ENCODE measurements at places on chromosomes 6 and 20.

DNA sequence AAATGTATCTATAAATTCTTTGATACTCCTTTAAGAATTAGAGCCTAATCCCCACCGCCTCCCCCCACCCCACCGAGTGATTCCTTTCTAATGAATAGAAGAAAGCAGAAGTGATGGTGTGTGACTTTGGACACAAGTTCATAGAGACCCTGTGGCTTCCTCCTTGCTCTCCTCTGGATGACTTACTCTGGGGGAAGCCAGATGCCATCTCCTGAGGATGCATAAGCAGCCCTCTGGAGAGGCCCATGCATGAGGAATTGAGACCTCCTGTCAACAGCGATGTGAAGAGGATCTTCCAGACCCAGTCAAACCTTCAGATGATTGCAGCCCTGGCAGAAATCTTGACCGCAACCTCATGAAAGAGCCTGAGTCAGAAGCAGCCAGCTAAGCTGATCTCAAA lies 21.1 kb downstream of the AHCY start:
- no peak for DNase-seq

DNA sequence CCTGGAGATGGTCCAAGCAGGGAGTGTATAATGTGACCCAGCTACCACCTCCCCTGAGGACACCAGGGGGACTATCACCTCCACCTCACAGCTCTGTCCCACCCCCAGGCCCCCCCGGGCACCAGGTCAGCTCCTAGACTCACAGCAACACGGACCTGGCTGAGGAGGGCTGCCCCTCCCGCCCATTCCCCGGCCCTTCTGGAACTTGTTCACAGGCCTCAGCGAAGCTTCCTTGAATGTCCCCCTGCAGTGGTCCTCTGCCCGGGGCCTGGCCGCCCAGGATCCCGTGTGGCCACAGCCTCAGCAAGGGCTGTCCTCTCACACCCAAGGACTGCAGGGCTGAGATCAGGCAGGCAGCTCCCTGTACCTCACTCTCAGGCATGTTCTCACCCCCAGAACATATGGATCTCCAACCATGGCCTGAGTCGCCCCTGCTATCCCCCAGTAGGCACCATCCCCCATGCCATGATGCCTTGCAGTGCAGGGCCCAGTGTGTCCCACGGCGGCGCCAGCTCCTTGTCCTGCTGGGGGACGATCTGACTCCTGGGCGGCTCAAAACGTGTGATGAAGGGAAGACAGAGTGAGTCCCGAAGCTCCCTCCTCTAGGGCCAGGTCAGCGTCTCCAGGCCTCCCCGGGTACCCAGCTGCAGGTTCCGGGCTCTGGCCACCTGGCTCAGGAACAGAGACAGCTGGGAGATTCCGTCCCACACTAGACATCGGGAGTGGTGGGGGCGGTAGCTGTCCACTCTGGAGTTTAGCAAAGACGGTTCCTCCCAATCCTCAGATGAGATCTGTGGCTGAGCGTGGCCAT lies 158.4 kb downstream of the TAF4 start:
- no peak for DNase-seq

DNA sequence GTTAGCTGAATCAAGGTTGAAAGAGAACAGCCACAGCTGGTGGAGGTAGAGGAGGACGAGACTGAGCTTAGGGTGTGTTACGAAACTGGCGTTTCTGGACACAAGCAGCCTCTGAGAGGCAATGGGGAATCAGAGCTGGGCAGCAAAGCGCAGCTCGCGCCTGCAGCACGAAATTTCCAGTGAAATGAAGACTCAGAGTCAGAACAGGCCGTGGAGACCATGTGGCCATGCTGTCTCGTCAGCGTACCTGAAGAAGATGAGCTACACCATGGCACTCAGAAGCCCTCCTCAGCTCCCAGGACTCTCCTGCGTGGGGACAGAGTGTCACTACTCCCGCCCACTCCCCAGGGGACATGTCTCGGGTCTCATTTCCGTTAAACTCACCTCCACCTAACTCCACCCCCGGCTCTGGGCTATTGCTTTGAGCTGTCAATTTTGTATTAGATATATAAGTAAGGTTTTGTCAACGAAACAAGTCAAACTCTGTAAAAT lies 256.9 kb downstream of the ERMARD start:
- no peak for DNase-seq

DNA sequence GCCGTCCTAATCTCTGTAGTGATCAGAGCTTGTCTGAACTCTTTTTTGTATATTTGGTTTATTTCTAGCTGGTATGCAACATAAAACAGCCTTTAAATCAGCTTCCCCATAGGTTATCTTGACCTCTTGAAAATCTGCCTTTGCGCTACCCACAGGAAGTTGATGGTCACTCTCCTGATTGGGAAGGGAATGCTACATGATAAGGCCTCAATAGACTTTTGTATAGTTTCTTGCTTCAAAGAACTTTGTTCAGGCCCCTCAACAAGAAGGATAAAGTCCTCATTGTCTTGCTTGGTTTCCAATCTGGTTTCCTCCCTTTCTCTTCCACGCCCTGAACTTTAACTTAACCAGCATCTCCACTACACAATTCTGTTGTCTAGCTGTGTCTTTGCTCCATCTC lies 95.4 kb upstream of the TENT5A start:
- DNase-seq = no peak

DNA sequence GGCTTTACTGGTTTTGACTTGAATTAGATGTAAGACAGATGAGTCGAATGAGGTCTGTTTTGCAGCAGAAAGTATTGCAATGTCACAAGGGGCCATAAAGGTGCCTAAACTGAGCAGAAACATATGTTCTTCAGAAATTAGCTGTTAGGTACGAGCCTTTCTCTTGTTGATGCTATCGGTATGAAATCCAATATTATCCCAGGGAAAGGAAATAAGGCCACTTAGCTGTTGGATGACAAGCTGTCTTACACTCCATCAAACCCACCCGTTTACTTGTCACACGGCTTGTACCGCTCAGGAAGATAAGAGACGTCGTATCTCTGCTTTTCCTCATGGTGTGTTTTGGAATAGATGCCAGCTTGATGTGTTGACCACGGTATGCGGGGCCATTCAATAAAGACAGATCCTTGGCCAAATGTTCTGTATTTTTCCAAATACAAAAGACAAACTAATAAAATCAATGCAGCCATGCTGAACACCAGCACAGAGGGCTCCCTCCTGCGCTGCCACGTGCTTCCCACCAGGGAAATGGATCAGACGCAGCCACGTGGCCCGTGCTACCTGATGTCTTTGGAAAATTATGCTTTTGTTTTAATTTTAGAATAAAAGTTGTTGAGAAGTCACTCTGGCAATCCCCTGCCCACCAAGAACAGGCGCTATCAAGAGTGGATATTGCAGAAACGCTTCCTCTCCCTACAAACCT lies 255.9 kb upstream of the SULF2 start:
- DNase-seq = no peak

GRCh38 chr20:51854921-51855320 lies 52.6 kb upstream of the SALL4 start:
- peak; percentile 54 for DNase-seq

- DNase-seq = no peak
Measured at GRCh38 chr6:162613310-162613709, 114.3 kb downstream of the PRKN start.

DNA sequence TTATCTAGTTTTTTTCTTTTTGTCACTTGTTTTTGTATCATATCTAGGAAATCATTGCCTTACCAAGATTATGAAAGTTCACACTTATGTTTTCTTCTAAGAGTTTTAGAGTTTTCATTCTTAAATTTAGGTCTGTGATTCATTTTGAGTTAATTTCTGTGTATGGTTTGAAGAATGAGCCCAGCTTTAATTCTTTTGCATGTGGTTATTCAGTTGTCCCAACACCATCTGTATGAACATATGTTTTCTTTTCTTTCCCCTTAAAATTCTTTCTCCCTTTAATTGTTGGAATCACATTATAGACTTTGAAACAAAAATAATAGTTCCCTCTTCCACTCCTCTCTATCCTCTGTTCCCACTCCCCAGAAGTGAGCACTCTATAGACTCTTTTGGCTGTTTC lies 85.4 kb downstream of the SLX4IP start:
- no peak for DNase-seq

- DNase-seq = peak; percentile 55
Measured at GRCh38 chr20:52047811-52048764, 143.5 kb downstream of the ZFP64 start.

DNA sequence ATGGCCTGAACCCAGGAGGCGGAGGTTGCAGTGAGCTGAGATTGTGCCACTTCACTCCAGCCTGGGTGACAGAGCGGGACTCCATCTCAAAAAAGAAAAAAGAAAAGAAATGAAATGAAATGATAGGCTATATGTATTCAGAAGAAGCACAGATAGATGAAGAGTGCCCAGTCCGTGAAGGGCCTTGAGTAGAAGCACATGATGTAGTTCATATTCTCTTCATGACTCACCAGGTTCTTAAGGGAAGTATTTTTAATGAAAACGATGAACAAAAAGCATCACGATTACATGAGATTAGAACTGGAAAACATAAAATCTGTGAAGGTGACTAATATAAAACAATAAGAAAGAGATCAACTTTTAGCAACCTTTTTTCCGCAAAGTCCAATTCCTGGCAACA lies 29.8 kb downstream of the TPD52L1 start:
- DNase-seq = peak; percentile 43

DNA sequence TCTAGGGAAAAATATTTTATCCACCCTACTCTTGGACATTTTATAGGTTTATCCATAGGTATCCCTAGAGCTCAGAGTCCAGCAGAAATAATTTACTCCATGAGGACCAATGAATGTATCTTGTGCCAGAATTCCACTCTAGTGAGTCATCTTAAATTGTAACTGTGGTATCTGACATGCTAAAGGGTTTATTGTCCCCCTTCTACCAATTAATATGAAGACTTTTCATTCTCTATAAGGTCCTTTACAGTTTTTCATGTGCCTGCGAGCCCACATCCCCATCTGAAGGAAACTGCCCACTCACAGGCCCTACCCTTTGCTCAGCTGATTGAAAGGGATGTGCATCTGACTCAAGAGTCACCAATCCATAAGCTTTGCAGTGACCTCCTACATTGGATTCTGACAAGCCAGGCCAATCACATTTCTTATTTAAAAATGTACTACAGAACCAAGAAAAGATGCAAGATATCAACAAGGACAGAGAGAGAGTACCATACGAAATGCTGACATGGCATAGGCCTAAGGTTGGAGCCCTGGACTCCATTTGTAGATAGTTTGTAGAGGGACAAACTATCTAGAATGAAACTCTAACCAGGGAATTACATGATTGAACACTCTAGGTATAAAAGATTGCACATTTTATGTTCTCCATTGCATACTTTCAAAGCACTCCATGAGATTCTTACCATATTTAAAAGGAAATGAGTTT lies 93.4 kb upstream of the DEFB112 start:
- DNase-seq = peak; percentile 5

GRCh38 chr6:33705268-33705885 lies 6.1 kb downstream of the UQCC2 start:
- peak; percentile 72 for DNase-seq

- peak; percentile 30 for DNase-seq
Measured at GRCh38 chr20:35551503-35551902, 9.6 kb downstream of the ERGIC3 start.

DNA sequence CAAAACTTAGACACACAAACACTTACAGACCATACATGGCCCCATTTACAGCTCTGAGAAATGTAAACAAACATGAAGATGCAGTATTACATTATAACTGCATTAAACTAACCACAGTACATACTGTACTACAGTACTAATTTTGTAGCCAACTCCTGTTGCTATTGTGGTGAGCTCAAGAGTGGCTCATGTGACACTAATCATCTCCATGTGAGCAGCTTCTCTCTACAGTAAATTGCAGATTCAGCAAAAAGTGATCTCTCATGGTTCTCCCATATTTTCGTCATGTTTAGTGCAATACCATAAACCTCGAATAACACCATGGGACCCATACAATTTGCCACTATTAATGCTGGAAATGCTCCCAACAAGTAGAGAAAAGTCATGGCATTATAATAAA lies 860.4 kb downstream of the EPHA7 start:
- DNase-seq = no peak

GRCh38 chr6:46156701-46157100 lies 14.1 kb downstream of the ENPP5 start:
- no peak for DNase-seq

DNA sequence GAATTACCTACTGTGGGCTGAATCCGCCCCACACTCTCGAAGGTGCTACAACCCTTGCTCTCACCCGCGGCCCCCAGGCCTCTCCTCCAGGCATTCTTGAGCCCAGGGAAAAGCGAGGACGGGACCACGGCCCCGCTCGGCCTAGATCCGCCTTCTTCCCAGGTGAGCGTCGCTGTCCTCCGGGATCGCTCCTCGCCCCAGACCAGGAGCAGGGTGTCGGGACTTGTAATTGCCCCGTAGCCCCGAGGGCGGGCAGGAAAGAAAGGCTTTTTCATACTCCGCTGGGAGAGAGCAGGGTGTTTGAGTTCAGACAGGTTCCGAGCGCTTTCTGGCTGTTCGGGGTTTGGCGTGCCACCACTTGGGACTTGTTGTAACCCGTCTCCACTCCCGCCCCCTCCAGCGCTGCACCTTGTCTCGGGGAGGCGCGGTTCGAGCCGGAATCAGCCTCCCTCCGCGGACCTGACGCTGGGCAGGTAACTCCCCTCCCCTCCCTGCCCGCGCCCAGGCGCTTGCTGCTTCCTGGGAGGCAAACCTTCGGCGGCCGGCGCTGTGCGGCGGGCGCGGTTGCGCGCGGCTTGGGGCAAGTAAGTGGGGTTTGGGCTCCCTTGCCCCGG lies at the start of gene FAM83B:
FAM83B (plus strand) TSS at position 529 of the 614 bp plus-strand sequence. CDS start 23,476 bp downstream, outside the sequence.
- peak; percentile 10 for DNase-seq

- DNase-seq = peak; percentile 78
Measured at GRCh38 chr6:112626468-112627082, 279.4 kb downstream of the RFPL4B start.

DNA sequence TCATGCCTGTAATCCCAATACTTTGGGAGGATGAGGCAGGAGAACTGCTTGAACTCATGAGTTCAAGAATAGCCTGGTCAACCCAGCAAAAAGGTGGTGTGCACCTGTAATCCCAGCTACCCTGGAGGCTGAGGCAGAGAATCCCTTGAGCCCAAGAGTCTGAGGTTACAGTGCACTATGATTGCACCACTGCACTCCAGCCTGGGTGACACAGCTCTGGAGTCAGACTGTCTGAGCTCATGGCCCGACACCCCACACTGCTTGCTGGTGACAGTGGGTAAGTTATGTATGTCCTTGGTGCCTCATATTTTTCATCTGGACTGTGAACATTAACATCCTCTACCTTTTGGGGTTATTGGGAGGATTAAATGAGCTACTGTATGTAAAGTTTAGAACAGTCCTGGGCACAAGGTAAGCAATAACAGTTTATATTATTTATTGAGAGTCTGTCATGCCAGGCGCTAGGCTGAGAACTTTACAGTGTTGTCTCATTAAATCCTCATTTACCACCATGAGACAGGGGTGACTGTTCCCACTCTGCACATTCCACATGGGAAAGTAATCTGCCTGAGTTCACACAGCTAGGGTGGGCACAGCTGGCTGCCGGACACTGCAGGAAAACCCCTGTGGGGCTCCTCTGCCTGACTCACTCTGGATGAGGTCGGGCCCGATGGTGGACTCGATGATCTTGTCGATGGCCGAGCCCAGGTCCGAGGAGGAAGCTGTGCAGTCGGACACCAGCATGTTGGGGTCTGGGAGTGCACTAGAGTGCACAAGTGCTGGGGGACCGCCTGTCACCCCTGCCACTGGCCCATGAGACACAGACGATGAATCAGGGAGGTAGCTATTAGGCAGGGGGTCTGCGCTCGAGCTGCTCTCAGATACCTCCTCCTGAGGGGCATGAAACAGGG lies 2.9 kb downstream of the ZNF335 start:
- DNase-seq = peak; percentile 40

Data from fibroblast of skin of right biceps (primary cell).